Right atrium auricular region (tissue), 2 donors: ENCODE measurements at places on chromosomes 5 and 9. TPM values are rescaled to one million over a fixed set of nuclear protein-coding genes. Genes with fewer than 3 reads are reported as not detected.

ERBIN gene
- total RNA-seq, result 38.2 TPM

DNA sequence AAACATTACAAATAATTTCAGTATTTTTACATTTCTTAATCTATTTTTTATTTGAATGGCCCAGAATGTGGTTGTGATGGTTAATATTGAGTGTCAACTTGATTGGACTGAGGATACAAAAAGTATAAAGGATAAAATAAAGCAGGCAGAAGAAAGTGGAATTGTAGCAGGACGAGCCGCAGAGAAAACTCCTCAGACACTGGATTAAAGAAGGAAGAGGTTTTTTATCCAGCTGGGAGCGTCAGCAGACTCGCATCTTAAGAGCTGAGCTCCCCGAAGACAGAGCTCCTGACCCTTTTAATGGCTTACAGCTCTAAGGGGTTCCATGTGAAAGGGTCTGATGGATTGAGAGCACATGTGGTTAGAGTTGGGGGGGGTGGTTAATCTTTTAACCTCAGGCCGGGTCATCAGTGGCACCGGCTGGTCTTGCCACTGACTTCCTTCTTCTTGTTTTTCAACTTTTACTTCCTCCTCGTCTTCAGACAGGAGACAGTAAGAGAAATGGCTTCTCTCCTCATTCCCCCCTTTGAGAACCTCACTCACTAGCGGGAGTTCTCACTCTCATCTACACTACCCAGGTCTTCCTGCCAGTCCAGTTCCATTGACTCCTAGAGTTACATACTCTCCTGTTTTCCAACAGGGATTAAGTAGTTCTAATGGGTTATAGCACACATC lies 80.0 kb downstream of the TMEM161B start:
- peaks cover 9% of the 10 kb centered on the region for H3K36me3 ChIP-seq
- no peak for DNase-seq
- H3K27ac ChIP-seq, result no peak overlapping the region
- H3K27me3 ChIP-seq, result no peaks in the 10 kb centered on the region

- no peaks in the 10 kb centered on the region for H3K27me3 ChIP-seq
- no peaks in the 10 kb centered on the region for H3K4me1 ChIP-seq
- H3K27ac ChIP-seq, result no peak overlapping the region
- no peak for DNase-seq
These were observed 259.1 kb downstream of the TMEM167A start for GRCh38 chr5:82817897-82818676.

- no peaks in the 10 kb centered on the region for H3K4me1 ChIP-seq
- H3K27me3 ChIP-seq, result no peaks in the 10 kb centered on the region
- no peak for DNase-seq
- no peak overlapping the region for H3K27ac ChIP-seq
- H3K4me3 ChIP-seq, result no peak overlapping the region
These were observed 44.0 kb downstream of the VAV2 start for GRCh38 chr9:133948131-133948530.

DNA sequence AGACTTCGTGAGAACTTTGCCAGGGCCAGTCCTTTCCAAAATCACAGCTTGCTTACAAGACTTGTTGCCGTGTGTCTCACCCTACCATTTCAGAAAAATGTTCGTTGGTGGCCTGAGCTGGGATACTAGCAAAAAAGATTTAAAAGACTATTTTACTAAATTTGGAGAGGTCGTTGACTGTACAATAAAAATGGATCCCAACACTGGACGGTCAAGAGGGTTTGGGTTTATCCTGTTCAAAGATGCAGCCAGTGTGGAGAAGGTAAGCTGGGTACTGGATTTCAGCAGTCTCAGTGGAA lies 1.4 kb downstream of the HNRNPAB start:
- peak overlapping the region; percentile 82 for H3K27ac ChIP-seq
- no peaks in the 10 kb centered on the region for H3K4me1 ChIP-seq
- DNase-seq, result no peak
- H3K36me3 ChIP-seq, result peaks cover 49% of the 10 kb centered on the region

- H3K4me3 ChIP-seq, result no peak overlapping the region
- no peak for DNase-seq
- H3K36me3 ChIP-seq, result no peaks in the 10 kb centered on the region
- no peaks in the 10 kb centered on the region for H3K4me1 ChIP-seq
These were observed 12.3 kb downstream of the BAAT start for GRCh38 chr9:101372327-101373118.

TAF11L10 gene
- not detected for total RNA-seq

FOXD4L3 gene
- not detected for total RNA-seq

DNA sequence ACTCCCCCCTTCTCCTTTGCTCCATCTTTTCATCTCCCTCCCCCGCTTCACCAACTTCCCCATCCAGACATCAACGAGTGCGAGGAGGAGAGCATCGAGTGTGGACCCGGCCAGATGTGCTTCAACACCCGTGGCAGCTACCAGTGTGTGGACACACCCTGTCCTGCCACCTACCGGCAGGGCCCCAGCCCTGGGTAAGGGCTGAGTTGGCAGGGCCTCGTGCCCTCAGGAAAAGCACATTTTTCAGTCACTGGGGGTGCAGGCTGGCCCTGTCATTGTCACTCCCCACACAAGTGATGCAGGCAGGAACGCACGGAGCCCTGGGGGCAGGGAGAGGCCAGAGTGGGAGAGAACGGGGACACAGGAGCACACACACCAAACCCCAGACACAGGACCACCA lies 12.4 kb upstream of the ASS1 start:
- no peaks in the 10 kb centered on the region for H3K27me3 ChIP-seq
- H3K4me3 ChIP-seq, result no peak overlapping the region
- H3K4me1 ChIP-seq, result no peaks in the 10 kb centered on the region

DNA sequence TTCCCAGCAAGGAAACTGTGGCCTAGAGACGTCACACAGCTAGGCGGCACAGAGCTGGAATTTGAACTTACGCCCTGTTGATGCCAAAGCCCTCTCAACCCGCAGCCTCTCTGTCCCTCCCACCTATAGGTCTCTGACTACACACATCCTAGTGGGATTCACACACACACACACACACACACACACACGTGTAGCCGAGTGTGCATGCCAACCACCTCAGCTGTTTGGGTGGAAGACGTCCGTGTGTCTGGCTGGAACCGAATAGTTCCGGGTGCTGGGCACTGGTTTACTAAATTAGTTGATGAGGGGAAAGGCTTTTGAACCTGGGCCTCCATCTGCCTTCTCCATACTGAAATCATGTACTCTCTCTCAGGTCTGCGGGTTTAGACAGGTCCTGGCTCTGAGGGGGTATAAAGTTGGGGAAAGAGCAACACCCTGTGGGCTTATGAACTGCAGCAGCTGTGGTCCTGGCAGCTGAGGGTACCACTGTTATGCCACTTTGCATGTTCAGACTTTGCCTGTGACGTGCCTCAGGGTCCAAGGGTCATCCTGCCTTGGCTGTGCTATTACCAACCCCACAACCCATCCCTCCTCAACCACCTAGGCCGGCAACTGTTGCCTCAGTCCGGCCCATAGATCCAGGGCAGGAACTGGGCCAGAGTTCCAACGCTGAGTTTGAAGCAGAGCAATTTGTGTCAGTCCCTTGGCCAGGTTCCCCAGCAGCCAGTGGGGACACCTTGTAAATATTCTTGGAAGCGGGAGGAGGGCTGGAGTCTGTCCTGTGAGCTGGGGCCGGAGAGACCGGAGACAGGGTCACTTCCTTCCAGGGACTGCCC lies 50.5 kb downstream of the PSD2 start:
- H3K27me3 ChIP-seq, result no peaks in the 10 kb centered on the region
- H3K4me1 ChIP-seq, result peaks cover 17% of the 10 kb centered on the region
- no peak overlapping the region for H3K4me3 ChIP-seq
- DNase-seq, result no peak
- no peaks in the 10 kb centered on the region for H3K36me3 ChIP-seq
- H3K27ac ChIP-seq, result no peak overlapping the region

SLC46A2 gene
- not detected for total RNA-seq

DNA sequence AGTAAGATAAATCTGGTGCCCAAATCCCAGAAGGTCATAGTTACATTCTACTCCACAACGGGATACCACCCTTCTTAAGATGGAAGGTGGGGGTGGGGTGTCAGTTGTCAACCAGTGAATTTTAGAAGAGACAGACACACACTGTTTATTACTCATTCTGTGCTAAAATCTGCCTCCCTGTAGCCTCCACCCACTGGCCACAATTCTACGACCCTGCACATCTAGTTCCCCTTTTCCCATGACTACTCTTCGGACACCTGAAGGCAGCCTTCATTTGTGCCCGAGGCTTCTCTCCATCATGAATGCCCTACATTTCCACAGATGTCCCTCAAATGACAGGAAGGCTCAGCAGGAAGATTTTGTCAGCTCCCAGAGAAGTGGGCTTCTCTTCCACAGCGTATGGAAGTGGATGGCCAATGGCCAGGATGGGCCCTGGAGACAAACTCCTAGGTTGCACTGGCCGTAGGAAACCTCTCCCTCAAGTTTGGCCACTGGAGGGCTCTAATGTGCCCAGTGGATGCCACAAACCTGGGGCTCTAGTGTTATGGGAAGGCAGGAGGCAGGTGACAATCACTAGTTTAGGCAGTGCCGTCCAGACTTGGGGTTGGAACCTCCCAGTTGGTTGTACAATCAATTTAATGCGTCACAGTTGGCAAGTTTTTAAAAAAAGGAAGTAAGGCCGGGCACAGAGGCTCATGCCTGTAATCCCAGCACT lies 46.6 kb downstream of the PTPN3 start:
- no peaks in the 10 kb centered on the region for H3K4me1 ChIP-seq
- H3K4me3 ChIP-seq, result no peak overlapping the region
- H3K27ac ChIP-seq, result no peak overlapping the region
- no peak for DNase-seq
- no peaks in the 10 kb centered on the region for H3K36me3 ChIP-seq

DNA sequence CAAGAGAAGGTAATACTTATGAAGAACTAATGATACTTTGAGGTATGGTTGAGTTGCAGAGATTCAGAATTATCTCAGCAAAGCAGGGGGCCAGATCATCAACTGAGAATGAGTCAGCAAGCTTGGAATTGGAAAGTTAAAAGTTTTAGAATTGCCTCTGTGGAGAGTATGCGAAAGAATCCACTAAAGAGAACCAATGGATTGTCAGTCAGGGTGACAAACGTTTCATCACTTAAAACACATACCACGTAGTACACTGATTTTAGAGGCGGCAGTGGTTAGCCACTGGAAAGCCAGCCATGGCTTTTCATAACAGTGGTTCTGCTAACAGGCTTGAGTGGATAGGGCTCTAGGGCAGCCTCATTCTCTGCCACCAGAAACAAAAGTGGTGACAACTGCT lies 30.7 kb downstream of the AOPEP start:
- DNase-seq, result no peak
- no peaks in the 10 kb centered on the region for H3K4me1 ChIP-seq
- no peak overlapping the region for H3K27ac ChIP-seq
- no peak overlapping the region for H3K4me3 ChIP-seq

OR1J4 gene
- not detected for total RNA-seq

DNA sequence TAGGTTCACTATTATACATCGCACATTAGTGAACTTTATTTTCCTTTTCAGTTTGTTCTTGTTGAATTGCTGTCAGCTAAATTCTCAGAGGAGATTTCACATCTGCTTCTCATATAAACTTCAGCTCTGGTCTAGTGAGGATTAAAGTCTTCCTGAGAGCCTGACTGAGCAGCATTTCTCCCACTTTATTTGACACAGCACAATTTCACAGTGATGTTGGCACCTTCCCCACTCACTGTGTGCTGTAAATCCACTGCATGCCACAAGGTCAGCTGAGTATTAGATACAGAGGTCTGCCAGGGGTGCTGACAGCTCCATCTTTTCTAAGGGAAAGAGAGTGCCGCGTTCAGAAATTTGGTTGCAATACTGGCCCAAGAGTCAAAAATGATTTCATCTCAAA lies 567.4 kb downstream of the PRR16 start:
- H3K4me3 ChIP-seq, result no peak overlapping the region
- no peak for DNase-seq
- H3K27me3 ChIP-seq, result no peaks in the 10 kb centered on the region
- no peak overlapping the region for H3K27ac ChIP-seq
- no peaks in the 10 kb centered on the region for H3K4me1 ChIP-seq

GRCh38 chr9:17509701-17510100 lies 69.2 kb upstream of the SH3GL2 start:
- no peaks in the 10 kb centered on the region for H3K4me1 ChIP-seq
- no peaks in the 10 kb centered on the region for H3K27me3 ChIP-seq
- DNase-seq, result no peak
- H3K4me3 ChIP-seq, result no peak overlapping the region
- no peaks in the 10 kb centered on the region for H3K36me3 ChIP-seq
- H3K27ac ChIP-seq, result no peak overlapping the region

GRCh38 chr9:70405808-70406433 lies 8.5 kb downstream of the KLF9 start:
- no peaks in the 10 kb centered on the region for H3K4me1 ChIP-seq
- DNase-seq, result no peak
- H3K4me3 ChIP-seq, result no peak overlapping the region
- peaks cover 6% of the 10 kb centered on the region for H3K36me3 ChIP-seq
- peak overlapping the region; percentile 100 for H3K27ac ChIP-seq

DNA sequence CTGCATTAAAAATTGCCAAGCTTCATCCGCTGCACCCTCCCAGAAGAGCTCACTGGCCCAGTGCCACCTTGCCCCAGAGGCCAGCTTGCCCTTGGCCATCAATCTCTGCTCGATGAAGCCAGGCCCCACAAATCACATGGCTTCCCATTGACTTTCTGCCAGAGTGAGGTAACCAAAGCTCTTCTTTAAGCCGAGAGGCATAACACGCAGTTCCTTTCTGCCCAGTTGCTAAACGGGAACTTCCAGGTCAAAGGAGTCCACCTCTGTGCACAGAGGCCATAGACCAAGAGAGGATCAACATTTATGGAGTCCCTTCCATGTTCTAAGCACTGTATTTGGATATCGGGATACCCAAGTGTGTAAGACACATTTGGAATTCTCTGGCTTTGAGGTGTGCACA lies 208.8 kb downstream of the KIF4B start:
- no peaks in the 10 kb centered on the region for H3K4me1 ChIP-seq
- H3K27ac ChIP-seq, result no peak overlapping the region
- DNase-seq, result no peak
- no peaks in the 10 kb centered on the region for H3K27me3 ChIP-seq
- no peak overlapping the region for H3K4me3 ChIP-seq

GPR150 gene
- total RNA-seq, result not detected

DNA sequence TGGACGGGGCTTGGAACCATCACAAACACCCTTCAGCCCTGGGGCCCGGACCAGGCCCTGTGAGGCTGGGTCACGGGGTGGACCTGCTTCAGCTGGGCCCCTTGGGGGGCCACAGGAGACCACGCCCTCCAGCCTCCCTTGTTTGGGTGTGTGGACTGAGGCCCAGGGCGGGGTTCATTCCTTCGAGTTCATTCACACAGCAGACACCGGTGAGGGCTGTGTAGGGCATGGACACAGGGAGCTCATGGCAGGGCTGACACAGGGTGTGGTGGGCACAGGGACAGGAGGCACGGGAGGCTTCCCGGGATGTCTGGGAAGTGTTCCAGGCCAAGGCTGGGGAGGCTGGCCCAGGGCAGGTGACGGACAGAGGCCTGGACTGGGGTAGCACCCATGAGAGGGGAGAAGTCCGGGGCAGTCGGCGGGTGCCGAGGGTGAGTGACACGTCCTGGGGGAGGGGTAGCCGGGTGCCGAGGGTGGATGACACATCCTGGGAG lies 8.9 kb downstream of the DNLZ start:
- peak overlapping the region; percentile 25 for H3K4me3 ChIP-seq
- H3K27me3 ChIP-seq, result no peaks in the 10 kb centered on the region
- DNase-seq, result peak; percentile 80
- H3K27ac ChIP-seq, result peak overlapping the region; percentile 97

EGR1 gene
- 73.0 TPM for total RNA-seq
